Cortex of kidney (tissue), 1 donor: ENCODE measurements at places on chromosomes 7 and 10.
A peak's percentile ranks its signal among the peaks of the same experiment; 100 is the strongest.

- DNase-seq: no peak
Observed at GRCh38 chr10:10500937-10501336, 516.7 kb upstream of the CELF2 start.

DNA sequence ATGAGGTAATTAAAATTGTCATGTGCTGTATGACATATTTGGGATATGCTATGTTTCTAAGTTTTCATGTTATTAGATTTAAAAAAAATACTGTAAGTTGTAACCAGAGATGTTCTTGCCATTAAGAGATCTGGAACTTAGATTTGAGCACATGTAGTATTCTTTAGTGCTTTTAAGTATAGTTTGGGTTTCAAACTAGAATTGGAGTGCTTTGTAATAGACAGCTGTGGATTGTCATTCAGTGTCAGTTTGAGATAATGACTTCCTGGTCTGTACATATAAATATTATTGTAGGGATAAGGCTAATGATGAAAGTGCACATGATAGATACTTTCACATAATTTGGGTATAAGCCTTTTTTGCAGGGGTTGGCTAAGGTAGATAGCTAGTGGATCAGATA, 936.2 kb downstream of the CNTNAP2 start:
- no peak for DNase-seq

DNA sequence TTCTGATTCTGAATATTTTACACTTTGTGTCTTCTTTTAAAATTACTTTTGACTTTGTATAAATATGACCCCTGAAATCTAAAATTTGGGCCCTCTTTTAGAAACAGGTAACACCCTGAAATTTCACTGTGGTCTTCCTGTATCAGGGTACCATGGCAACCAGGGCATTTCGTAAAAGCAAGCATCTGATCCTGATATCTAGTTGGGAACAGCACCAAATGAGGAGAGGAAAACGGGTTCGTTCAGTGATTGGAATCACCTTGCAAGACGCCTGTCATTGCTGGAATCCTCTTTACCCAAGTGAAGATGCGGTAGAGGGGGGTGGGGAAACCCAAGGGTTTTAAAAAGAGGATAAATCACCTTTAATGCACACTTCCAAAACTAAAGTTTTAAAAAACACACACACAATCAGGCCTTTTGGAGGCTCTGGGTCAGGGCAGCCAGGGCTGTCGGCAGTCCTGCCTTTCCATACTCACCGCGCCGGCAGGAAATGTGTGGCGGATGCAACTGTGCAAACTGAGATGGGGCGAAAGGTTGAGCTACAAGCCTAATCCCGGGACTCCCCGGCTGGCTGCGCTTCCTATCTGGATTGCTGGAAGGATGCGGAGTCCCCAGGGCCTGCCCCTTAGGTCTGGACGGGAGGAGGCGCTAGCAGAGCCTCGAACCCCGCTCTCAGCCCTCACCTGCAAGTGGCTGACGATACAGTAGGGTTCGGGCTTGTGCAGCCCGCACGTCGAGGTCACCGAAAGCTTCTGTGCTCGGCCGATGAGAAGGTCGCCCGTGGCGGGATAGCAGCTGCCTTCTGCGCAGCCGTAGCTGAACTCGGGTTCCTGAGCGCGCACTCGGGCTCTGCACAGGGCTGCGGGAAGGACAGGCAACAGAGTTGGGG, 1.8 kb downstream of the LAMB1 start:
- DNase-seq: peak; percentile 10

DNA sequence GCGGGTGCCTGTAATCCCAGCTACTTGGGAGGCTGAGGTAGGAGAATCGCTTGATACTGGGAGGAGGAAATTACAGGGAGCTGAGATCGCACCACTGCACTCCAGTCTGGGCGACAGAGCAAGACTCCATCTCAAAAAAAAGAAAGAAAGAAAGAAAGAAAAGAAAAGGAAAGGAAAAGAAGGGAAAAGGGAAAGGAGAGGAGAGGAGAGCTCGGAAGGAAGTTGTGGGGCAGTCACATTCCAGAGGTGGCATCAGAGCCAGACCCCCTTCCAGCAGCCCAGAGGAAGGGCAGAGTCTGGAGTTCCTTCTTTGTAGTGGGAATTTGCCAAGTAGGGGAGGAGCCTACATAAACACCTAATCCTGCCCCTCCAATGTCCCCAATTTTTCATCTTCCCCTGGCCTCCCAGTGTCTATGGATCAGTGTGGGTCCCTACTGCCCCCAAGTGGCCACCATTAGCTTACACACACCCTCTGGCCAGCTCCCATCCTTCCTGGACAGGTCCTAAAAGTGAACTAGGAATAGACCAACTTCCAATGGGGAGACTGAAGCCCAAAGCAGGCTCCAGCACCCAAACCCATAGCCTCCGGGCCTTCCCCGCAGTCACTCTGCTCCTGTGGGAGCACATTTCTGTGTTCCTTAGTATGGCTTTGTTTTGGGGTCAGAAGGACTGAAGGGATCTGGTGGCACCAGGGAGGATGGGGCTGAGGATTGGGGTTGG, 39.6 kb upstream of the HSPB1 start:
- DNase-seq: no peak

GRCh38 chr10:78535716-78536218, 502.1 kb downstream of the RPS24 start:
- DNase-seq: no peak

GRCh38 chr7:124879771-124880170, 49.9 kb downstream of the POT1 start:
- DNase-seq: no peak
